Stimulated activated CD8-positive, alpha-beta memory T cell treated with anti-CD3 and anti-CD28 coated beads, Interleukin-4, amount 100 ng/mL, for 24 hours (primary cell): ENCODE measurements at places on chromosomes 2 and 18.

DNA sequence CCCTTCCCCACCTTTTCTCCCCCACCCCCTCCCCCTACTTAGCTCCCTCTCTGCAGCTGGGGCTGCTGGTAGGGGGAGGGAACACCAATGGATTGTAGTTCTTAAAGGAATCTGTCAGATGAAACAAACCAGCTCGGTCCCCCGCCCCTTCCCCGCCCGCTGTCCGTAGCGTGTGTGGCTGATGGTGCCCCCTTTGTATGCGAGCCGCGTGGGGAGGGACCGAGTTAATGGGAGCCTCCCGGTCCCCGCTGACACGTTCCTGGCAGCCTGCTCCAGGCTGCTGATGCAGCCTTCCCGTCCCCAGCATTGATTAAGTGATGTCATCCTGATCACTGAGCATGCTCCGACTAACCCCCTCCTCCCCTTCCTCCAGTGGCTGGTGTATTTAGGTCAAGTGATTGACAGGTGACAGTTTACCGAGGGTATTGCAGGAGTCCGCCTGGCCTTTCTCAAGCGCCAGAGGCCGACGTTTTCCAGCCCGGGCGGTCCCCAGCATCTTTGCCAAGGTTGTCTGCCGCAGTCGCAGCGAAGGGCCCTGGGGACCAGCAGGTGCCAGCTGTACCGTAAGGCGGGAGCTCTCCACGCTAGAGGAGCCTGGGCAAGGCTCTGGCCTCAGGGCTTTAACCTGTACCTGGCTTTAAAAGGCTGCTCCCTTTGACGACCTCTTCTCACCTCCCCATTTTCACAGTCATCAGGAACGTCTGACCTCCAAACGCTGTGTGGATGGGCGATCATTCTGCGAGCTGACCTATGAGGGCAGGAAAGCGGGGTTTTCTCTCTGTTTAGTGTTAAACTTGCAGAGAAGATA lies 1.8 kb downstream of the KIF5C start:
- peak; percentile 33 for DNase-seq

GRCh38 chr18:24009651-24010333 lies 4.8 kb upstream of the TTC39C start:
- no peak for DNase-seq

GRCh38 chr2:586641-587076 lies 90.5 kb downstream of the TMEM18 start:
- DNase-seq: no peak

DNA sequence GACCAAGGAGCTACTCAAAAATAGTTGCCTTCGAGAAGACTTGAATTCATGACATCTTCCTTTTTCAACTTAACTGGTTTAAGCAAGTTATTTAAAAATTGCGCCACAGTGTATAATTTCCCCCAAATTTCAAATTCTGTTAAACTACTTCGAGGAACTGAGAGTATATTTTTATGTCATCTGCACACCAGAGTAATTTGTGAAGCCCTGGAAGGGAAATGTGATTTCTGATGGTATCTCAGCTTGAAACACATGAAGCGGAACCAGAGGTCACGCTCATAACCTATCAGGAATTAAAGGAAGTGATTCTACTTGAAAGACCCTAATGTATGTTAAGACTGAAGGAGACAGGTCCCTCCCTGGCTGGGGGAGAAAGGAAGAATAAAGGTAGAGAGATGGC lies 33.9 kb upstream of the DARS1 start:
- no peak for DNase-seq

- no peak for DNase-seq
Observed at GRCh38 chr18:1425679-1426078, 521.0 kb downstream of the ADCYAP1 start.

- DNase-seq: no peak
Observed at GRCh38 chr2:43146083-43146482, 80.3 kb downstream of the ZFP36L2 start.

DNA sequence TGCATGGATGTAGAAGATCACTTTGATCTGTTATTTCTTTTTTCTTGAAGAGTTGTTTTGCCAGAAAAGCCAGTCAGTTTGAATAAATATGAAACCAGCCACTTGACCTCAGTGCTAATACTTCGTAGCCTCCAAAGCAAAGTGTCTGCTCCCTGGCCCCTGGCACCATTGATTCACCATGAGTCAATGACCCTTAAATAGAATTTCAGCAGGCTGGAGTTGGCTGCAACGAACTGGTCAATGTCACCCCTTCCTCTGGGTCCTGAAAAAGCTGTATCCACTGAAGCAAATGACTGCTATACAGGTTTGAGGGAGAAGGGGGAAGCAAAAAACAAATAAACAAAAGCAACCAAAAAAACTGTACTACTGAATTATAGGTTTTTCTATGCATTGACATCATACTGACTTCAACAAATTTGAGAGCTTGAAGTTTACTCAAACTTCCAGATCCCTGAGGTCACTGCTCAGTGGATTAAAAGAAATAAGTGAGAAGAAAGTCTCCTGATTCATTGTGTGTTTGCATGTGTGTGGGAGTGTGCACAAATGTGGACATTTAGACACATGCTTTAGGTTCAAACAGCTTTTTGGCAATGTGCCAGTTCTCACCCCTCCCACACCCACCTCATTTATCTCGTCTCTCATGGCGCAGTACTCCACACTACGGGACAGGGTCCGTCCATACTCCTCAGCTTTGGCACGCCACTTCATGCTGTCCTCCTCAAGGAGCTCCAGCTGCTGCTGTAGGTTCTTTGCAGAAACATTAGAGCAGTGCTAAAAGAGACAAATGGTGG lies 58.1 kb upstream of the TTN start:
- no peak for DNase-seq

- no peak for DNase-seq
Observed at GRCh38 chr2:142722569-142722968, 154.9 kb upstream of the KYNU start.

DNA sequence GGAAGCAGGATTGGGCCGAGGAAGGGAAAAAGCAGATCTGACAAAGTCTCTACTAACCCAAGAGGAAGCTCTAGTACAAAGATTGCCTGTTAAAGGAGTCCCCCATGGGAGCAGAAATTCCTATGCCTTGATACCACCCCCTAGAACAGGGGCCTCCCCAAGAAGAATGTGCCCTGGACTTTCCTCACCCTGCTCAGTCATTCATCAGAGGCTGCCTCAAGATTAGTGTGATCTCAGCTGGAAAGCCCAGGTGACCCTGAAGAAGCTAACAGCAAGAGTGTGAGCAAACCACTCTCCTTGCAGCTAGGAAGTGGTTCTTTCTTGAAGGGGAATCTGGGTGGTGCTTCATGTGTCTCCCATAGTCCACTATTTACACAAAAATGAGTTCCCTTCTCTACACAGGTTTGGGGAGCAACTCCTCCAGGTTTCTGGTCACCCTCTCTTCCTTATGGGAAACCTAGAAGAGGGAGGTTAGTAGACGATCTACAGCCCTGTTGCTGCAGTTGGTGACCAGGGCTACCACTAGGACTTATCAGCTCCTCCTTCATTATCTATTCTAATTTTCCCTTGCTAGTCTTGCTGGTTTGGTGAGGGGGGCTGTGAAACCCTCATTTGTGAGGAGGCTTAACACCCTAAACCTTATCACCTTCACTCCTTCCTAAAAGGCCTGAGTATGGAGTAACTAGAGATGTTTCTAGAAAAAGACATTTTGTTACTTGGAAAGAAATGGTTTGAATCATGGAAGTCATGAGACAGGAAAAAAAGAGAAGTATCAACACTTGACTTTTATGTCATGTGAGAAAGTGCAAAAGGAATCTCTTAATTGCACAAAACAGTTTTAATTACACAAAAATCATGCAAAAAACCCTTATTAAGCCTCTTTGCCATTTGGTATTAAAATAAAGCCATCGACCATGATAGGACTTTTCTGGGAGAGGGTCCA lies 2.9 kb upstream of the WDR7 start:
- DNase-seq: no peak

- peak; percentile 4 for DNase-seq
Observed at GRCh38 chr2:223779877-223780276, 57.5 kb downstream of the AP1S3 start.

GRCh38 chr2:159052157-159052601 lies 83.7 kb downstream of the TANC1 start:
- no peak for DNase-seq

- no peak for DNase-seq
Observed at GRCh38 chr2:20456636-20457426, 10.0 kb downstream of the RHOB start.

DNA sequence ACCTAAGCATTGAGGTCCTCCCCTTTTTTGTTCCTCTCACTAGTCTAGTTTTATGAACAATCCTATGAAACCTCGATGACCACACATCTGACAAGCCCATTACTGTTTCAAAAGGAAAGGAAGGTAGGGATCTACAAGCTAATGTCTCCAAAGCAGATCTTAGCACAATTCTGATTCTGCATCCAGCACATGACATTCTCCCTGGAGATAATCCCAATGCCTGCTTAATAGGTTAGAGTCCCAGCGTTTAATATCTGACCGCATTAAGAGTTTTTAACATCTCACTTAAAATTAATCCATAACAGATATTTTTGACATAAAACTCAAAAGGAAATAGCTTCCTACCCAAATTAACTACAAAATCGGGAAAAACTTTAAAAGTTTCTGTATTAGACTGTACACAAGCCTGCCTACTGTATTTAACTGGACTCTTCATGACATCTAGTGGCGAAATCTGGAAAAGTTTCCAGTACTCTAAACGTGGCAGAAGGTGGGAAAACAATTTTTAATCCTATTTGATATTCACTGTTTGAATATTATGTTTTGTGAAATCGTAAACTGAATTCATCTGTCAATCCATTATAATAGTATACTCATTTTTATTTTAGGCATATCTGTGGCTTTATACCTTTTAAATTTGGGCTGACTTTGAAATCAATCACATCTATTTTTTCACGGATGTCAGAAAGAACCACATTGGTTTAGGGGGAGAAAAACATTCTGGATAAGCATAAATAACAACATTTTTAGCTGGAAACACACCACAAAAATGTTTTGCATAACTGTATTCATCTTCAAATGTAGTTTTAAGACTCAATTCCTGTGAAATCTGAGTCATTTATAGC lies 62.4 kb downstream of the TXNL1 start:
- no peak for DNase-seq

DNA sequence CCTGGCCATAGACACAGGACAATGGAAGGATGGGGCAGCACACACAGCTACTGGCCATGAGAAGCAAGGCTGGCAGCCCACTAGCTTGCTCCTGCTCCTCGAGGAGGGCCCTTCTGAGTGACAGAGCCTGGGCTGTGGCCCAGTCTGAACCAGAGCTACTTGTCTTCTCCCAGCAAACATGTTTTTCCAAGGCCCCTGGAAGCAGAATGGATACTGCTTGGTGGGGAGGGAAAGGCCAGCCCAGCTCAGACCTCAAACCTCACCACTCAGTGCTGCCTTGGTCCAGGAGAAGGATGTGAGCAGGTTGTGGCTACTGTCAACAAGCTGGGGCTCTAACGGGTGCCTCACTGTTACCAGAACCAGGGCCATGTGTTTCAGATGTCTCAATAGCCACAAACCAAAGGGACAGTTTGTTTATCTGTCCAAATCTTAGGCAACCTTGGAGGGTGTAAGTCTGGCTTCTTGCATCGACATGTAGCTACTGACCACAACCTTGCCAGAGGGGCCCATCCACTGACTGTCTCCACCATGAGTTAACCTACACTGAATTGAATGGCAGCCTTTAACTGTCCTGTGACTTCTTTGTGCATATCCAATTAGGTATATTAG lies 98.6 kb downstream of the TGFA start:
- no peak for DNase-seq

- DNase-seq: no peak
Observed at GRCh38 chr2:190501702-190502407, 32.7 kb downstream of the NEMP2 start.

DNA sequence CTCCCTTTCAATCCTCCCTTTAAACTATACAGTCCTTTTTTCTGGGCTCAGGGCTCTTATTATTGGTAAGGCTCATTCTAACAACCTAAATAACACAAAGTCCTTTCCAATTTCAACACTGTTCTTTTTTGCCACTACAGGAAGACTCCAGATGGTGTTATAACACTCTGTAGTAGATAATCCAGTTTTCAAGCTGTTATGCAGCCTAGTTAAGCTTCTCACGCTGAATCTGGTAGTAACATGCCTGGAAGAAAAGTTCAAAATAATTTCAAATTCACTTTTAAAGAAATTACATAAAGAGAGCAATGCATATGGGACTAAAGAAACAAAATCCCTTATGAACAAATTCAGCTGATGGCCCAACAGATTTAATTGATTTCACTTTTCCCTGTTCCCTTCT lies 3.2 kb upstream of the MPP4 start:
- no peak for DNase-seq

GRCh38 chr2:66926594-66927112 lies 470.5 kb upstream of the ETAA1 start:
- DNase-seq: no peak

- DNase-seq: no peak
Observed at GRCh38 chr2:3387644-3388411, 8.3 kb downstream of the TRAPPC12 start.

DNA sequence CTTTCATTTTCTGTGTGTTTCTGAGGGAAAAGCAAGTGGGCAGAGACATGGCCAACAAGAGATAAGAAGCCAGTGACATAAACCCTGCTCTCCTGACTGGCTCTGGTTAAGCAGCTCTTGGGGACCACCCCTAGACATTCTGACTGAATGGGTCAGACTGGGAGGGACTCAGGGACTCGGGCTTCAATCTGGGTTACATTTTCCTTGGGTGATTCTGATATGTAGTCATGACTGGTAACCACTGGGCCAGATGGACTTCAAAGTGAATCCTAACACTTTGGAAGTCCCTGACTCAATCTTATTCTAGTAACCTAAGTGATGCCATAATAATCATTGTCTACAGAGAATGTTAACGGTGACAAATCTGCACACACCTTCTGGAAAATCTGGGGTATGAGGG lies 397.8 kb downstream of the NBAS start:
- no peak for DNase-seq

DNA sequence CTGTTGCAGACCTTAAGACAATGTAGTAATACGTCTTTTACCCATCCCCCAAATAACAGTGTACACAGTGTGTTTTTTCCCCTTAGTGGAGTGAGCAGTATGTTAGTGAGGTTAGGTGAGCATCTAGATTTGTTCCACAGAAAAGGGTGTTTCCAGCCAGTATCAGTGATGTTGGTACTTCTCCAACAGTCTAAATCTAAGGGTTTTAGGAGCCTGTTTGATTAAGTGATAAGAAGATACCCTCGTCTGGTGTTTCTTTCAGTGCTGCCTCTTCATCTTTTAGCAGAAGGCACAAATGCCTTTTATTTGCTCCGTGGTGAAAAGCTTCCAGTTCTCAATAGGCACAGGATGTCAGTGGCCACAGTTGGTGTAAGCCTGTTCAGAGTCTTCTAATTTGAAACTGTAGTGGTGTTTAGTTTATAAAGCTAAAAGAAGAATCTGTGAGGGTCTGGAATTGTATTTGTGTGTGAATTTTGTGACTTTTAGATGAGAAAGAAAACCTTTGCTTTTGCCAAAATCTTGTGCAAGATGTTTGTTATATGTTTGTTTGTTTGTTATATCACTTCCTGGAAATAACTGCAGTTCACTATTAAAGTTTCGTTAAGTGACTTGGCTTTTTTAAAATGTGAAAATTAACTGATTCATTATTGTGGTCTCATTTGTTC lies 71.2 kb downstream of the MAP4K4 start:
- DNase-seq: no peak

GRCh38 chr2:144477281-144477956 lies 42.5 kb downstream of the ZEB2 start:
- no peak for DNase-seq

GRCh38 chr2:235769046-235769445 lies 275.2 kb downstream of the AGAP1 start:
- DNase-seq: no peak

GRCh38 chr2:31765078-31765945 lies 184.6 kb upstream of the SRD5A2 start:
- DNase-seq: no peak
